HFFc6 (cell line): ENCODE measurements at places on chromosomes 1 and 21. TPM values are rescaled to one million over a fixed set of nuclear protein-coding genes. Genes with fewer than 3 reads are reported as not detected.

CHIT1 gene
- total RNA-seq, result not detected in 3 replicates

FAM72D gene
- 0.81 to 1.4 TPM (median 1.3 TPM) in 3 replicates for total RNA-seq

GBP4 gene
- 0.21 to 0.39 TPM (median 0.28 TPM) in 3 replicates for total RNA-seq

GPX7 gene
- total RNA-seq, result 17.3 to 29.2 TPM (median 20.6 TPM) in 3 replicates

GNG4 gene
- total RNA-seq, result 1.6 to 3.0 TPM (median 2.9 TPM) in 3 replicates

- no peaks in the 10 kb centered on the region; the same call in 1 of the 2 replicates for H3K27me3 ChIP-seq
- peak overlapping the region; percentile 46 for H3K27ac ChIP-seq
- H3K4me3 ChIP-seq, result no peak overlapping the region
- DNase-seq, result peak; percentile 40
Measured at GRCh38 chr1:94986783-94987182, 59.9 kb upstream of the CNN3 start.

- DNase-seq, result no peak
- no peaks in the 10 kb centered on the region for H3K36me3 ChIP-seq
- H3K4me3 ChIP-seq, result peak overlapping the region; percentile 83
Measured at GRCh38 chr1:1001057-1001783, 1.3 kb upstream of the HES4 start.

DNA sequence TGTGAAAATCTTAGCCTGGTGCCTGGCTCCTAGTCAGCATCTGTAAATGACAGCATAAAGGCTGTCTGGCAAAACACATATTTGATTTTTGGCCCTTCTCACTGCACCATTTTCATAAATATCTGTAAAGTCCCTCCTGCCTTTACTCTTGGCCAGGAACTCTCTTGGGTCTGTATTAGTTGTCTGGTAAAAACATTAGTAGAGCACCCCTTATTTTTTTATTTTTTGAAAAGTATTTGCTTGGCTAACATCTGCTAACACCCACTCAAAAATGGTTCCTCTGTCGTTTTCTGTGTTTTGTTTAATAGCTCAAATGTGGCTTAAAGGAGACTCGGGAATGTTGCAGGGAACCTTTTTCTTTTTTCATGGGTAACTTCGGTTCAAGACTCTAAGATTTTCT, 293.4 kb downstream of the HMCN1 start:
- H3K36me3 ChIP-seq, result peaks cover 13% of the 10 kb centered on the region
- no peaks in the 10 kb centered on the region; the same call in 1 of the 2 replicates for H3K4me1 ChIP-seq
- no peak for DNase-seq

GRCh38 chr1:176073524-176074157, 133.4 kb downstream of the COP1 start:
- H3K27ac ChIP-seq, result no peak overlapping the region
- H3K4me1 ChIP-seq, result peaks cover 14% of the 10 kb centered on the region; the same call in 1 of the 2 replicates
- DNase-seq, result peak; percentile 52
- peaks cover 28% of the 10 kb centered on the region for H3K36me3 ChIP-seq
- H3K4me3 ChIP-seq, result no peak overlapping the region
- peaks cover 2% of the 10 kb centered on the region for H3K27me3 ChIP-seq

DNA sequence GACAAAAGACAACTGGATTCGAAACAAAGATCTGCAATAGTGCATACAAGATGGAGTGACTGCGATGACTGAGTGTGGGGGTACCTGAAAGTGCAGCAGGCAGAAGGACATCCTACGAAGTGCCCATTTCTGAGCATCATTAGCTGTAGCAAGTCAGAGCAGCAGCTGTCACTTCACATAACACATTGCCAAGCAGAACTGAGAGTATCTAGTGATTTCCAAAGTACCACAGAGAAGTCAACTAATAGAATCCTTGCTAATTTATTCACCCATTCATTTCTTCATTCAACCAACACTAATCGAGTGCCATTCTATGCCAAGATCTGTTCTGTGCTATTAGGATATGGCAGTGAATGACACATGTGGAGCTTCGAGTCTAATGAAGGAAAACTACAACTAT, 31.6 kb upstream of the CAMSAP2 start:
- H3K27me3 ChIP-seq, result peaks cover 4% of the 10 kb centered on the region
- H3K4me1 ChIP-seq, result peaks cover 11% of the 10 kb centered on the region
- no peak overlapping the region for H3K27ac ChIP-seq
- no peak overlapping the region for H3K4me3 ChIP-seq
- H3K36me3 ChIP-seq, result peaks cover 4% of the 10 kb centered on the region; the same call in 1 of the 2 replicates

DNA sequence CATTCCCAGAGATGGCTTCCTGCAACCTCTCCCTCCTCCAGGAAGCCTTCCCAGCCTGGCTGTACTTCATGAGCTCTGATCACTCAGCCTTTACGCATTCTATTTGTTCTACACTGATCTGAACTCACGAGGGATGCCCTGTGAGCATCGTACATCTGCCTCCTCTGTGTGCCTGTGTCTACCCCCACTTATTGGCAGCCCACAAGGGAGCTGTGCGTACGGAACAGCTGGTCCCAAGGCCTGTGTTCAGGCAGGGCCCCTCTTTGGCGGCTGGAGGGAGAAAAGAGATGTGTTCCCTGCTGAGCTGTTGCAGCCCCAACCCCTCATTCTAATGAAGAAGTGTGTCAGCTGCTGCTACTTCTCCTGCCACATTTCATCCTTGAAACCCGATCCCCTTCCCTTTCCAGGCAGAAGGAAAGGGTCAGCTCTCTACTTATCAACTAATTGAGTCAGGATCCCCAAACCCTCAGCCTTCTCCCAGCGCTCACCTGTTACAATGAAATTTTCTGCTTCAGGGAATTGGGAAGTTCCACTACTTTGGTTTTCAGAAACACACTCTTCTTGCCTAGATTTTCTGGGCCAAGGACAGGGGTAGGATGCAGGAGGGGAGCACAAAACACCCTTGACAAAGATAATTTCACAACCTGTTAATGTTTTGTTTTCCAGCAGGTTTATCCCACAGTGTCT, 3.2 kb downstream of the INKA2 start:
- H3K4me3 ChIP-seq, result no peak overlapping the region
- H3K4me1 ChIP-seq, result peaks cover 29% of the 10 kb centered on the region
- H3K27ac ChIP-seq, result no peak overlapping the region
- DNase-seq, result no peak
- no peaks in the 10 kb centered on the region for H3K27me3 ChIP-seq
- H3K36me3 ChIP-seq, result no peaks in the 10 kb centered on the region
